Uterus (tissue), 4 donors: ENCODE measurements at places on chromosomes 7 and 10.

GRCh38 chr10:24552346-24553016 lies 171.2 kb downstream of the ARHGAP21 start:
- DNase-seq = no peak

GRCh38 chr7:108418946-108419345 lies 37.3 kb downstream of the NRCAM start:
- no peak for DNase-seq

- DNase-seq = no peak
Measured at GRCh38 chr10:92064506-92064905, 140.9 kb downstream of the BTAF1 start.

- DNase-seq = no peak
Measured at GRCh38 chr10:98444314-98445006, 2.3 kb downstream of the HPS1 start.

- DNase-seq = no peak
Measured at GRCh38 chr10:36638462-36639155, 486.8 kb upstream of the ANKRD30A start.

DNA sequence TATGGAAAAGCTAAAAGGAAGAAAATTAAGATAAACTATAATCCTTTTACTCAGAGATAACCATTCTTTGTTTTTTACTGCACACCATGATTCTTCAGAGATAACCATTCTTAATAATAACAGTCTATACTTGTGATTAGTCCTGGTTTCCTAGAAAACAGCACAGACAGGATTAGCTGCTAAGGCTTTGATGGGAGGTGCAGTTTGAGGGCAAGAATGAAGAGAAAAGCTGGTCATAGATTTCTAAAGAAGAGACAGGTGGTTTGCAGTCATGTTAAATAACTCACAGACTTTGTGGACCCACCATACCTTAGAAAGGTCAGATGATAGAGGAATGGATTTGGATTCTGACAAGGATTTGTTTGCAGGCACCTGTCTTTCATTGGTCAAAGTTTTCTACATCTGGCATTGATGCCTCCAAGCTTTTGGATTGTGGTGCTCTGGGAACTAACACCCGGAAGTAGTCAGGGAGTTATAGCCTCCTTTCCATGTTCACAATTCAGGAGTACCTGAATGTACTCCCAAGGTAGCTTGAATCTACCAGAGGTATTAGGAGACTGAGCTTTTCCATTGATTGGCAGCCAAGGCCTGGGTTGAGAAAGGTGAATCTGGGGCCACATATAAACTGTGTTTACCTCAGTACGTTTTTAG lies 3.7 kb downstream of the SMC3 start:
- no peak for DNase-seq

DNA sequence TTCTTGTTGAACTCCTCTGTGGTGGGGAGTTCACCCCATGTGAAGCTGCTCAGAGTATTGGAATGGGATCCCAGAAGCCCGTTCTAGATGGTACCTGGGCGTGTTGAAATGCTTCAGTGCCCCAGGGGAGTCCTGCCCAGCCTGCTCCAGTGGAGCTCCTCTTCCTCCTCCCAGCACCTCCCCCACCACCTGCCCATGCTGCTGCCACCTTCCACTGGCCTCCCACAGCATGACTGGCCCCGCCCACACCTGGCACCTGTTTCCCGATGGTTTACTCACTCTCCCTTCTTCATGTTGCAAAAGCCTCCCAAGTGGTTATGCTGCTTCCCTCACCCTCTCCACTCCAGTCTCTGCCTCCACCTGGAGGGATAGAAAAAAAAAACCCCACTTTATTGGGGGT lies 32.2 kb upstream of the PCBD1 start:
- no peak for DNase-seq

- DNase-seq = no peak
Measured at GRCh38 chr10:80149123-80149522, 16.6 kb downstream of the PLAC9 start.

GRCh38 chr10:122861711-122862161 lies 16.1 kb upstream of the CUZD1 start:
- no peak for DNase-seq

- no peak for DNase-seq
Measured at GRCh38 chr10:80204677-80205476, 460 bp downstream of the ANXA11 start.

GRCh38 chr7:28711114-28711513 lies 247.0 kb downstream of the TRIL start:
- no peak for DNase-seq

DNA sequence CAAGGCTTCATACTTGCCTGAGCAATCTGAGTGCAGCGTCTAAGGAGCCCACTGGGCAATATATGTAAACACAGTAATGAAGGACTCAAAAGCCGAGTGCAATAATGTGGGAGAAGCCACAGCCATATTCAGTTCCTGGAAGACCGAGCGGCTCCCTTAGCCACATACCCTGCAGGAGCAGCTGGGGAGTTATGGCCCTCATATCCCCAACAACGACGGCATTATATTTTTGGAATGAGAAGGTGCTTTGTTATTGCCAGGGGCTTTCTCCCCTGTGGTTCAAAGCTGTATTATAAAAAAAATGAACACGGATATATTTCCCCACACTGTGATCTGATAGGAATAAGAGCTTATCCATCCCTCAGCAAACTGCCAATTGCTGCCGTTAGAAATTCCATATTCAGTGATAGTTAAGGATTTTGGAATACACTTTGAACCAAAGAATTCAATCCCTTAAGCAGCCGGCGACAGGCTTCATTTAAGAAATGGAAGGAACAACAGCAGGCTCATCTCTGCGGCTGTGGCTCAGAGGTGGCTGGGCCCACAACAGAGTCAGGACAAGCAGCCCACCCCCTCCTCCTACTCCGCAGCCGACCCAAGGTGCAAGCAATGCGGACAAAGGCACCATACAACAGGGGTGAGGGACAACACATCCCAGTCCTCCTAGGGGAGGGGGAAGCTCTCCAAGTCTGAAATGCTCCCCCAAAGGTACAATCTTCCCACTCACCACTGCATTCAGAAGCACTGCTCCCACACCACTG lies 77.2 kb downstream of the TNS3 start:
- no peak for DNase-seq

DNA sequence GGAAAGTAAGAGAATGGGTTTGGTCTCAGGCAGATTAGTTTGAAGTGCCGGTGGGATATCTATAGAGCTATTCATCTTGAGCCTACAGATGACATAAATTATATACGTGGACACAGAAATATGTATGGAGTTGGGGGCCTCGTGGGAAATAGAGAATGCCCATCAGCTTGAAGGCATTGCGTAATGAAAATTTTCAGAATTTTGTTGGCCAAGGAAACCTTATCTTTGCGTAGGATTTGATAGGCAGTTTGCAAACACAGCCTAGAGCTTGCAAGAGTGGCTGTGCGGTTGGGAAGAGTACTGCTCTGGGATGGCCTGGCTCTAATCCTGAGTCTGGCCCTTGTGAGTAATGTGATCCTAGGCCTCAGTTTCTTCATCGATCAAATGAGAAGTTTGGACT lies 32.3 kb downstream of the MCM10 start:
- DNase-seq = no peak

- DNase-seq = no peak
Measured at GRCh38 chr10:129793479-129793878, 170.6 kb downstream of the EBF3 start.

DNA sequence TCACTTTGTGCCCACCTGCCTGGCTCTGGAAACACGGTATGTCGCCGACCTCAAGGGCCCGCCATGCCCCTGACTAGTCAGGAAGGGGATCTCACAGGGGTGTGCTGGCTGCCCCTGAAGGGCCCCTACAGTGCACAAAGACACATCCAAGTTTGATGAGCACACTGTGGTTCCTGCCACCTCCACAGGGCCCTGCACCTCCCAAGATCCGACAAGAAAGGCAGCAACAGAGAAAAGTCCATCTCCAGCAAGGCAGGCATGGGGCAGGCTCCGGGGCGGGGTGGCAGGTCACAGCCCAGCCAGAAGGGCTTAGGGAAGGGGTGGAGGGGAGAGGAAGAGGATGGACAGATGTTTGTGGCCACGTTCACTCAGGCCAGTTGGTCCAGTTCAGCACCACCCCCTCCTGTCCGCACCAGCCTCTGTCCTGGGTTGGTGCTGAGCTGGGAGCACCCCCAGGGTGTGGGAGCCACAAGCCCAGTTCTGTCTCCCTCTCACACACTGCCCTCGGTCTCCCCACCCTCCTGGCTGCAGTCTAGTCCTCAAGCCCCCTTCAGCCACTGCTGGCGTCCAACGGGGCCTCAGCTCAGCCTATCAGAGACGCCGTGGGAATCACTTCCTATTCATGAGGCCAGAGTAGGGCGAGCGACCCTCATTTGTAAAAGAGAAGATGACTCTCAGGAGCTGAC lies 11.5 kb downstream of the DRGX start:
- DNase-seq = no peak
